ENCODE measurements at places on chromosomes 16 and 17.
A peak's percentile ranks its signal among the peaks of the same experiment; 100 is the strongest.

DNA sequence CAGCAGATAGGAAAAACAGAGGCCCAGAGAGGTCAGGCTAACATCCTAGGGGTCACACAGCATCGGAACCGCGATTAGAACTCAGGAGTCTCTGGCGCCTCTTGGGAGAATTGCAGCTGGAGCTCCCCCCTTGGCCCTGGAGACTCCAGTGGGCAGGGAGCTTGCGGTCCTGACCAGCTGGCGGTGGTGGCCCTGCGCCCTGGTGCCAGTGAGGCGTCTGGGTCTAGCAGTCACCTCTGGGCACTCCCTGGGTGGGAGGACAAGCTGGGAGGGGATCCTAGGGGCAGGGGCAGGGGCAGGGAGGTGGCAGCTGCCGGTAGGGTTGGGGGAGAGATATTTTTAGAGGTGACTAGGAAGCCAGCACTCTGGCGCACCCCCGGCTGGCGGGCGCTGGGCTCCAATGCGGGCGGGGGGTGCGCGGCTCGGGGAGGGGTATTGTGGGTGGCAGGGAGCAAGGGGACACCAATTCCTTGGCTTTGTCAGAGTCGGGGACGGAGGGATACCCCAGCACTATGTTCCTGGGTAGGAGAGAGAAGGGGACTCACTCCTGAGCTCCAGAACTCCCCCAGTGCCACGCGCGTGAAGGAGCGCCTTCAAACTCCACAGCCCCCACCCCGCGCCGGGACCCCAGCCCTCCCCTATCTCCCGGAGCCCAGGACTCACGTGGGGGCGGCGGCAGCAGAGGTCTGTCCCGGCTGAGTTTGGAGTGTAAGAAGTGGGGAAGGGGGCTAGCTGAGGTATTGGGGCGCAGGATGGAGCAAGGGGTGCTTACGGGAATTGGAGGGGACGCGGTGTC is 584 bp downstream of the PHOSPHO1 start:
- DNase-seq, result peak; percentile 46

- DNase-seq, result peak; percentile 83
Observed at GRCh38 chr17:42311240-42312034, 23.1 kb downstream of the STAT5A start.

DNA sequence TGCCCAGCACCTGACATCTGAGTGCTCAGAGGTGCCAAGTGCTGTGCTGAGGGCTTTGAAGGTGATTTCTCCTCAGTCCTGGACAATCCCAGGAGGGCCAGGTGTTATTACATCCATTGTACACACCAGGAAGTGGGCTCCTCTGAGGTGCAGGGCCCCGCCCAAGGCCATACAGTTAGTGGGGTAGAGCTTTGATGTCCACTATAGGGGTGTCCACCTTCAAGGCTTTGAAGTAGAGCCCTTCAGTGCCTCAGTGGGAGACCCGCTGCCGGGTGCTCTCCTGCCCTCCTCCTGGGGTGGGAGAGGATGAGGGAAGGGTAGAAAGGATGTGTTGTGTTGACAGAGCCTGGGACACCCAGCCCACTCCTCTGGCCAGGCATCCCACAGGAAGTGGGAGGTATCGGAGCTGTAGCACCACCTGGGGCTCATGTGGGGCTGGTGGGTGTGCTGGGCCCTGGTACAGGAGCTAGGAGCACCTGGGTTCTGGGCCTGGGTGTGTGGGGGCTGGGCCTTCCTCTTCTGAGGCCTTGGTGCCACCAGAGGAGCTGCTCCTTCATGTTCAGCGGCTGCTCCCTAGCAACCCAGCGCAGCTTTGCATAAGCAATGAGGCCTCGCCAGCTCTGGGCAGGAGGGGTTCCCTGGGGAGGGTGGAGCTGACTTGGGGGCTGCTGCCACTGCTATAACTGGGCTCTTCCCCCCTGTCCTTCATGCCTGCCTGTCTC is 7.4 kb downstream of the LASP1 start:
- DNase-seq, result no peak

- DNase-seq, result no peak
Observed at GRCh38 chr17:15281909-15282308, 16.8 kb upstream of the PMP22 start.

GRCh38 chr17:80636361-80637018 is 91.9 kb downstream of the RPTOR start:
- DNase-seq, result no peak

DNA sequence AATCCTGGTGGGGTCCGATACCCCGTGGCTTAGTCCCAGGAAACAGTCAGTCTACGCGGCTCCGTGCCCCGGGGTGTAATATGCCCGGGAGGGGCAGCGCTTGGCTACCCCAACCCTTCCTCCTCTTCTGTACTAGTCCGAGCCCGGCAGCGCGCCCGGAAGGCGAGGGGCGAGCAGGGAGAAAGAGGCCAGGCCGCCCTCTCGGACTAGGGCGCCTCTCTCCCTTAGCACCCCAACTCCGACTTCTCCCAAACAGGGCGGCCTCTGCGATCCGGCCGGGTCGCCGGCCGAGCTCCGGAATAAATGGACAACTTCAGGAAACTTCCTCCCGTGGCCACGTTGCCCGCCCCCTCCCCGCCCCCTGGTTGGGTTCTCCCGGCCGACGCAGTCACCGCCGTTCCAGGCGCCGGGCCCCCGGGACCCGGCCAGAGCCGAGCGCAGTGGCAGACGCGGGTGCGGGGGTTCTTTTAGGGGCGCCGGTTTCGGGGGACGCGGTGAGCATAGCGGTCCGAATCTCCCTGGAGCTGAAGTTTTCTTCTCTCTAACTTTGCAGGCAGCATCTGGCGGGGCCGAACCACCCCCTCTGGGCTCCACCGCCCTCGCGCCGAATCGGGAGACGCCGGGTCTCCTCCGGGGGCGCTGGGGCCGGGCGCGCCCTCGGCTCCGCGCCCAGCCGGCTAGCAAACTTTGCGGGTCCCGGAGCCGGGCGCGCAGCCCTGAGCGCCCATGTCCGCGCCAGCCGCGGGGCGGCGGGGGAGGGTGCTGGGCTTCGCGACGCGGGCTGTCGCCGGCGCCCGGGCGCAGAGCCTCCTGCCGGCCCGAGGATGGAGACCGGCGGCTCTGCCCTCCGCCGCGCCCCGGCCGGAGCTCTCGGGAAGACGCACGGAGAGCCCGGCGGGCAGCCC is at the start of gene SDK2:
TSS of gene SDK2 (minus strand) at position 301 of the 905 bp plus-strand sequence. CDS start 357 bp downstream, outside the sequence.
- DNase-seq, result peak; percentile 77

GRCh38 chr16:89442588-89442987 is 47.8 kb downstream of the ANKRD11 start:
- DNase-seq, result no peak

DNA sequence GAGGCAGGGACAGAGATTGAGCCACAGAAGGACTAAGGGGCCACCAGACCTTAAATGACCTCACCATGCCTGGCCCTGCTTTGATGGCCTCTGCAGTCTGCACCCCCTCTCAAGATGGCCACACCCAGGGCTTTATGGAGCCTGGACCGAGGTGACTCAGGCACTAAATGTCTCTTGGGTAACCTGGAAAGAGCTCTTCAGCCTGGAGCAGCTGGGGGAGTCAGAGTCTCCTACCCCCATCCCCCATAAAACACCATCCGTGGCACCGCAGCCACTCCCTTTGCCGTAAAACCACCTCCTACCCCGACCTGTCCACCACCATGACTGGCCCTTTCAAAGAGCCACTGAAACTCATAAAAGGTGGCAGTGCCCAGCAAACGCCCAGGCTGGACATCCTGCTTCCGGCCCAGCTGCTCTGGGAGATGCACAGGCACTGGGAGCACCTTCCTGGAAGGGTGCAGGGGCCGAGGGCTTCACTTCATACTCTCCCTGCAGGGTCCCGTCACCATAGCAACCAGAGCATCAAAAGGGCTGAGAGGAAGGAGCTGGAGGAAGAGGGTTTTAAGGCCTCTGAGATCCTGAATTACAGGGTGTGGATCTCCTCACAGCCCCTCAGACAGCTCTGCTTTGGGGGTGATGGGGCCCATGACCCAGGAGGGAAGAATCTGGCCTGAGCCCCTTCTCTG is 22.3 kb downstream of the FOXN1 start:
- DNase-seq, result no peak

GRCh38 chr16:24151482-24151939 is 104.6 kb upstream of the CACNG3 start:
- DNase-seq, result no peak

DNA sequence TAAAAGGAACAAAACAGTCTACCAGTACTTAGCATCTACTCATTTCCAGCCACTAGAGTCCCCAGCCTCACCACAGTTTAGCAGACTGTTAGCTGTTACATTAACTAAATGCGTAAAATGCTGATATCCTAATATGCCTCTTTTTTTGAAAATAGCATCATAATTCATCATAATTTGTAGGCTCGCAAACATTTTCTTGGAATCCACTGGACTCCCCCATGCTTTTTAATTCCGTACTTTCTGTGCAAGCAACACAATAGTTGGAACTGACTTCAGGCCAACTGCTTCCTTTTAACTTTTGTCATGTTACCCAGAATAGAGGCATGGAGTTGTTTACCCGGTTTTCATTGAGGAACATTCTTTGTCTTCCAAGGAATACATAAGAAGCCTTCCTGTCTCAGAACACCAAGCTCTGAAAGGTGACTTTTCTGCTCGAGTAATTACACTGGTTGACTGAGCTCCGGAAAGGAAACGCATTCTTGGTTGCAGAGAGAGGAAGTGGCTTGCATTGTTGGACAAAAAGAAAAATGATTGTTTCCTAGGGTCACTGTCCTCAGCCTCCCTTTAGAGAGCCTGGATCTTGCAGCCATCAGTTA is 30.9 kb upstream of the SEC14L1 start:
- no peak for DNase-seq
